ENCODE measurements at places on chromosomes 5 and 9.

DNA sequence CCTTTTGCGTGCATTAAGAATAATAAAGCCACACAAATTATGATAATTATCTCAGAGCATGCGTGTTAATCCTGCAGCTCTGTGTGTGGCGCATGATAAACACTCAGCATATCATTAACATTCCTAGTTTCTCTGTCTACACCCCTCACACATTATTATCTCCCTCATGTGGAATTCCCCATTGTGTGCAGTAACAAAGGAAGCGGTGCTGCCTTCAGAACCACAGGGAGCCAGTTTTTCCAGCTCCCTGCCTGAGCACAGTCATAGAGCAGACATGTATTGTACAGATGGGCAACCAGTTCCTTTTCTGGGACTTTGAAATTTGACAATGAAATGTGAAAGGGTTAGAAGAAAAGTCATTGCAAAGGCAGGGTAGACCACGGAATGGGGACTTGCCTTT is 1365.5 kb upstream of the CDH9 start:
- no peak for DNase-seq

DNA sequence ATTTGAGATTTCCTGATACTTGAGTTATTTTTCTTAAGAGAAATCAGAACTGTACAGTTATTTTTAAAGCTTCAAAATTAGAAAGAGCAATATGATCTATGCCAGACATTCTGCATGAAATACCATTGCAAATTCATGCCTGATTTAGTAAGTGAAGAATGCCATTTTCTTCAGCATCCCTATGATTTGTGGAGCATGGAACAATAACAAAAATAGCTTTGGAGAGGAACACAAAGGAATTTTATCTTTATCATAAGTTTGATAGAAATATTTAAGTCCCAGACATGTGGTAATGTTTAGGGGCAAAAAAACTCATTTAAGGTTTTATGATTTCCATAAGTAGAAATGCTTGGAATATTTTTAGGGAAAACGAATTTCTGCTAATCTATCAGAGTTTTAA is 1863.4 kb downstream of the EFNA5 start:
- DNase-seq, result no peak

DNA sequence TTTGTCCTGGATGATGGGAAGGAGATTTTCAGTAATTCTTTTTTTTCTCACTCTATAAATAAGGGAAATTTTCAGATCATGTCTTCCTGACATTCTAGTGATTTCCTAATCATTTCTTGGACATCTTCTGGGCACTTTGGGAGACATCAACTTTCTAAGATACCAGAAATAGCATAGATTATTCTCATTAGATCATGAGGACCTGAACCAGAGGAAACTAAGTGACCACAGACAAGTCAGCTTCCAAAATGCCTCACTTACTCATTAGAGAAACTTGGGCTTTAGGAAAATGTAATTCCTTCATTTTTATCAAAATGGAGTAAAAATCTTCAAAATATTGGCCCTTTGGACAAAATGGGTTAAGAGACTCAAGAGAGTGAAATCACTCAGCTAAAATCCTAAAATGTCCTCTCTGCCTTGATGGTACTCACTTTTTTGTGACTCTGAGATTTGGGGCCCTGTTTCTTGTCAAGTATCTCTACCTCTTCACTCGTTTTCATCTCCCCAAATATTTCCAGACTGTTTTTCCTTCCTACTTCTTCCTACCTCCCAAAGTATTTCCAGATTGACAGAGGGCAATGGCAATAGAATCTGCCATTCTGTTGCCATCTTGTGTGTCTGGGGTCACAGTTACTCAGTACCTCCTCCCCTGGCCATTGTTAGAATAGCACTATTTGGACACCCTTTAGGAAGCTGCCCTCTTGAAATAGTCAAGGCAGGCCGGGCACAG is 194.5 kb downstream of the NR3C1 start:
- no peak for DNase-seq

- no peak for DNase-seq
Measured at GRCh38 chr5:134794082-134794481, 35.5 kb downstream of the DDX46 start.

DNA sequence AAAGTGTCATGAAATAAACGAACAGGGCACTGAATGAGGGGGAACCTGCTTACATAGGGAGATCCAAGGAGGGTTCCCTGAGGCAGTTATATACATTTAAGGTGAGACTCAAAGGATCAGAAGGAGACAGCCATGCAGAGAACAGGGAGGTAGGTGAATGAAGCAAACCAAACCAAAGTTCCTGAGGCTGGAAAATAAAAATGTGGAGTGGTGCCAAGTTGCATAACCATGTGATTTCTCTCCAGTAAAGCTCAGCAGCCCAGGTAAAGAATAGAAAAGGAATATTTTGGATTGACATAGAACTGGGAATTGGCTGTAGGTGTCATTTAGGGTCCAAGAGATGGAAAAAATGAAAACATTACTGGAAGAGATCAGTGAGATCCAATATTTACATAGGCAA is 110.7 kb downstream of the CAAP1 start:
- no peak for DNase-seq

DNA sequence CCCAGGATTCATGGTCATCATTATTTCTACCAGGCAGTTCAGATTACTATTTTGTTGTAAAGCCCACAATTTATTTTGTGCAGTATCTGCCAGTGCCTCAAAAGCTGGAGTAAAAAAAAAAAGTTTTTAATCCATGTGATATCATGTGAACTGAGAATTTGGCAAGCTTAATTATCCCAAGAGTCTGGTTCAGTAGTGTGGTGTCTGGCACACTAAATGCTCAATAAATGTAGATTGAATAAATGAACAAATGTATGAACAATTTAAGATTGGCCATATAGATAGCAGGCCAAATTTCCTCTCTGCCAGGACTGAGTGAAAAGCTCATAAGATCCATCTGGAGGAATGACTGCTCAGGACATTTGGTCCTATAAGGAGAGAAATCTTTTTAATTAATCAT is 533.0 kb downstream of the TLE1 start:
- no peak for DNase-seq

DNA sequence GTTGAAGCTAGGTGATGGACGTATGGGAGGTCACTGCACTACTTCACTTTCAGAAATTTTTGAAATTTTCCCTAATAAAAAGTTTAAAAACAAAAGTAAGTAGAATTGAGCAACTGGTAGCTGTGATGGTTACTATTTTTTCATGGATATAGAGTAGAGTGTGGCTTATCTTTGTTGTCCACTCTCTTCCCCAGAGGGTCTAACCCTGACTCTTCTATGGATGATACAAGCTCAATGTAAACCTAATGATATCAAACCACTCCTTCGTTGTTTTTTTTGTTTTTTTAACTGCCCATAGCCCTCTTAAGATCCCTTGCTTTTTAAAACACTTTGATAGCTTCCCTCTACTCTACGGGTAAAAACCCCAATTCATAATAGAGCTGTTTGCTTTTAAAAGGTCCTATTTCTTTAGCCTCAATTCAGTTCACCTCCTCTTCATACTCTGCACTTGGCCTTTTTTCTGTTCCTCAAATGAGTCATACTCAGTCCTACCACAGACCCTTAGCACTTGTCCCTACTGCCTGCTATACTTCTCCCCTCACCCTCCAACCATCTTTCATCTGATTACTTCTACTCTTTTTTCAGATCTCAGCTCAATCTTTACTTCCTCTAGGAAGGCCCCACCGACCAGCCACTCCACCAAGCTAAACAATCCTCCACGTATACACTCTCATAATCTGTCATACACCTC is 2.6 kb downstream of the HDAC3 start:
- DNase-seq, result no peak

- DNase-seq, result no peak
Measured at GRCh38 chr5:146620031-146620668, 104.2 kb upstream of the GPR151 start.

DNA sequence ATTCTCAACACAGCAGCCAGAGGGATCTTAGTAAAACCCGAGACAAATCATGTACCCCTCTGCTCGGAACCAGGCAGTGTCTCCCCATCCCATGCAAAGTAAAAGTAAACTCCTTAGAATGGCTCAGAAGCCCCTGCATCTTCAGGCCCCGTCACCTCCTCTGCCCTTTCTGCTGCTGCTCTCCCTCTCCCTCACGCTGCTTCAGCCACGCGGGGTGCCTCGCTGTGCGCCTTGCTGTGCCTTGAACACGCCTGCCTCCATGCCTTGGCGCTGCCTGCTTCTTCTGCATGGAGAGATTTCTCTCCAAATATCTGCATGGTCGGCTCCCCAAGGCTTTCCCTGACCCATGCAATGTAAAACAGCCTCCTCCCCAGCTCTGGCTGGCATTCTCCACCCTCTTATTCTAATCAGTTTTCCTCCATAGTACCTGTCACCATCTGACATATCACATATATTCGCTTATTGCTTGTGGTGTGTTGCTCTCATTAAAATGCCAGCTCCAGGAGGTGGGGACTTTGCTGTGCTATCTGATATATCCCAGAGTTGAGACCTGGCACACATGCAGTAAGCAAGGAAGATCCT is 8.0 kb downstream of the GPRIN1 start:
- DNase-seq, result no peak

DNA sequence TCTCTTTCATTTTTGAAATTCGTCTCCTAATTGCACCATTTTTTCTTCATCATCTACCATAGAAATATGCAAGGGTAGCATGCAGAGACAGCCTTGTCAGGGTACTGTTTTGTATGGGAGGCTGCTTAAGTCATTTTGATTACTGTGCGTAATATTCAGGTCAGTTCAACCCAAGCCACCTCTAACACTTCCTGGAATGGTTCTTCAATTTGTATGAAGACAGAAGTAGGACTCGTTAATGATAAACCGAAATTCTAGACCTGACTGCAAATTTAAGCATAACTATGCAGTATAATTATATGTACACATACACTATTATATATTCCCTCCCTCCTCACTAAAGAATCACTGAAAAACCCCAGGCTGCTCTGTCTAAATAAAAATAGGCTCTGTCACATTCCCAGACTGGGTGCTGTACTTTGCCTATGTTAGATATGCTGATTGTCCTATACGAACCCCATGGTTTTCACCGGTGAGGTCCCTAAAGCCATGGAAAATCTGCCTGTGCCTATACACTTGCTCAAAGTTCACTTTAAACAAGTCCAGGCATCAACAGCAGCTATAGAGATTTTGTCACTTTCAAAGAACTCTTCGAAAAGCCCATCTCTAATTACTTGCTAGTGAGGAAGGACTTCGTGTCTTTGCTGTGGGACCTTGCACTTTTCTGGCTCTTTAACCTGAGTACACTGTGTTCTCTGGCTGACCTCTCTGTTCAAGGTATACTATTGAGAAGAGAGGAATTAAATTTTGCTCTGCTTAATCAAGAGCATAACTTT is 352.1 kb upstream of the CD180 start:
- no peak for DNase-seq

- no peak for DNase-seq
Measured at GRCh38 chr9:2340046-2340760, 281.4 kb upstream of the VLDLR start.

DNA sequence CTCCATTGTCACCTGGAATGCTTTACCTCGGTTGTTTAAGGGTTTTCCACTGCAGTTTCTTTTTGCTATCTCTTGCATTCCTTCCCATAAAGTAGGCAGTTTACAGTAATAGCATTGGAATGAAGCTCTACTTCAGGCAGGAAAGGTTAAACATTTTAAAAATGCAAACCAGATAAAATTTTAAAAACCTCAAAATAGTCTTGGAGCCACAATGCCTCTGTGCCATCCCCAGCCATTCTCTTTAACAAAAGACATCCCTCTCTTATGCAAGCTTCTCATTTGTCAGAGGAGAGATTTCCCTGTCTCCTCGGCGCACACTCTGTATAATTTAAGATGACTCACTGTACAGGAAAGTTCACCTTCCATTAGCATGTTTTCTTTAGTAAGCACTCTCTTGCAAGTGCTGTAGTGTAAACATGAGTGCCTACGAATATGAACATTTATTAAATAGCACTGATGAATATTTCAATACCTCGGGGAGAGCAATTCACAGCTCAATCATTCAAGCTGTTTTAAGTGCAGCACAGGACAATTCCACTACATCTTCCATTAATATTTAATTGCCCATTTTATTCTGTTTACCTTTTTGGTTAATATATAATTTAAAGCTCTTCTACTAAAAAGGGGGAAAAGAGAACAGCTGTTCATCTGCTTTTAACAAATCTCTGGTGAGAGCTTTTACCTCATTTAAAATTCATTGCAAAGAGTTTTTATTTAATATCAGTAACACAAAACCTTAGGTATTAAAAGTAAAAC is 343.6 kb downstream of the SPATA31D1 start:
- no peak for DNase-seq

DNA sequence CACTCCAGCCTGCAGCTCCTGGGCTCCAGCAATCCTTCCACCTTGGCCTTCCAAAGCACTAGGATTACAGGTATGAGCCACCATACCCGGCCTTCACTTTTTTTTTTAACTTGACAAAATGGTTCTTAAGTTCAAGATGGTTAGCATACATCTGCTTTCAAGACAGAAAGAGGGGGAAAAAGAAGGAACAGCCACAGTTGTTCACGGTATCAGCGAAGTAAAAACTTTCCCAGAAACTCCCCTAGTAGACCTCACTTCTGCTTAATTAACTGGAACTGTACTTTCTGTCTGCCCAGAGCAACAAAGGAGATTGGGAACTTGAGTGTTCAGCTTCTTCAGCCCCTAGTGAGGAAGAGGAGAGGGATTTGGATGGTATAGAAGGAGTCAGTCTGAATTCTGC is 116.7 kb downstream of the UGCG start:
- no peak for DNase-seq

- DNase-seq, result no peak
Measured at GRCh38 chr9:127163409-127163808, 41.0 kb upstream of the ANGPTL2 start.

GRCh38 chr9:70962761-70963440 is 158.5 kb downstream of the TRPM3 start:
- DNase-seq, result no peak

GRCh38 chr5:118008779-118009178 is 979.6 kb downstream of the DTWD2 start:
- DNase-seq, result no peak

- no peak for DNase-seq
Measured at GRCh38 chr5:141940695-141941271, 17.1 kb downstream of the DELE1 start.

GRCh38 chr5:31577438-31577837 is 45.3 kb downstream of the C5orf22 start:
- DNase-seq, result no peak

DNA sequence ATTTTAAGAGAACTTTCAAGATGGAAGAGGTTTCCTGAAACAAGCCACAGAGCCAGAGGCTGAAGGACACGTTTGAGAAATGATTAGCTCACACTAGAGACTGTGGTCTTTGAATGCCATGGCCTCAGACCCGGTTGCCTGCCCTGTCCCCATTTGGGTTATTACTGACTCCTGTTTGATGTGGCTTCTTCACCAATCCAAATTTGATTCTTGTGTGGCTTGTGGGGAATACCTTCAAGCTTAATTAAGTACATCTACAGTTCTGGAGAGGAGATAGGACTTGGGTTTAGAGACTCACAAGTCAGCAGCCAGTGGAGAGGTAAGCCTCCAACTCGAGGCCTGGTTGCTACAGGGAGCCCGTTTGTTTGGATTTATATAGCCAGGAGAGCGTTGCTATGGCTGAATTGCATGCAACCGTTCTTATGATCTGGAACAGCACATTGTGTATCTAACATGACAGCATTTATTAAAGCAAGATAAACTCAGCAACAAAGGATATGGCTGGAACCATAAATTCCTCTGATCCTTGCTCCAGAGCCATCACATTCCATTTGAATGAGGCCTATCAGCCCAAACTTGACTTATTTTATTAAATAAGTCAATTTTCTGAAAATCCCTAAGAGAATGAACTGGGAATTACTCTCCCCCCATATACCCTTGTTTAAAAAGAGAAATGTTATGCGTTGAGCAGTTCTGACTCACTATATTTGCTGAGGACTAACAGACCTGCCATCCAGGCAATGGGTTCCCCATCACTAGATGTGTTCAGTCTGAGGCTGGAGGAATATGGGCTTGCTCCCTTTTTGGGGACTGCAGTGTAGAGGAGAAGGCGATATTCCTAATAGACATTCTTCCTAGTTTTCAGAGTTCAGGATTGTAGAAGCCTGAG is 88.4 kb upstream of the TNFSF8 start:
- DNase-seq, result no peak

Measured in CD4-positive, alpha-beta T cell treated with Interleukin-17A for 4 hours (primary cell).